A172 (cell line): ENCODE measurements at places on chromosomes 4 and X. TPM values are rescaled to one million over a fixed set of nuclear protein-coding genes. Genes with fewer than 3 reads are reported as not detected.
A peak's percentile ranks its signal among the peaks of the same experiment; 100 is the strongest.

GRCh38 chr4:112453321-112453720 lies 62.7 kb downstream of the NEUROG2 start:
- DNase-seq: no peak

- no peak for DNase-seq
Measured at GRCh38 chrX:136622568-136622967, 25.4 kb upstream of the CD40LG start.

DNA sequence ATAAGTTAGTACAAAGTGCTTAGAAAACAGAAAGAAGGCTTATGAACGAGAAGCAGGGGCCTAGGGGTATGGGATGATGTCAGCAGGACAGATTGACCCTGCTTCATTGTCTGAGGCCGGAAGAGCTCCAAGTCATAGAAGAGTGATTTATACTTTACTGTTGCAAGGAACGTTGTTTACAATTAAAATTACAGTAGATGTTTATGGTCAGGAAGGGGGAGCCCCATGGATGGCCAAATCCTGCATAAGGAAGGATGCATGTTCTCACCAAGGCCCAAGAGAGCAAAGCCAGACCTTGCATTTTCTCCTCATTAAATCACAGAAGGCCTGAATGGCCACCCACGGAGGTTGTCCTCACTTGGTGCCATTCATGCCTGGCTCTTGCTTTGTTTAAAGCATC lies 115.3 kb downstream of the LDB2 start:
- DNase-seq: no peak

DNA sequence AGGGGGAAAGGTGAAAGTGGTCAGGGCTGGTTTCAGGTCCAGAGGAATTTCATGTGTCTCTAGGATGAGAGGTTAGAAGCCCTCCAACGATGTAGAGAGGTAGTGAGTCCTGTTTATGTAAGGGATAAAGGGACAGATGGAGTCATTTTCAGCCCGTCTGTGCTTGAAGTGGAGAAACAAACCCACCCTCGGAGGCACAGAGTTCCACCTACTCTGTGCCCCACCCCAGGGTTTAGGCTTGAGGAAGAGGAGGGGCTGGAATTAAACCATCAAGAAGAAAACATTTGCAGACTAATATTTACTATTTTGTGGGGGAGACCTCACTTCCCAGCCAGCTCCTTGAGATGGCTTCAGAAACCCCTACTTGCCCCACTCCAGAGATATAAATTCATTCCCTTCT lies 868 bp upstream of the GNL3L start:
- DNase-seq: peak; percentile 0

DNA sequence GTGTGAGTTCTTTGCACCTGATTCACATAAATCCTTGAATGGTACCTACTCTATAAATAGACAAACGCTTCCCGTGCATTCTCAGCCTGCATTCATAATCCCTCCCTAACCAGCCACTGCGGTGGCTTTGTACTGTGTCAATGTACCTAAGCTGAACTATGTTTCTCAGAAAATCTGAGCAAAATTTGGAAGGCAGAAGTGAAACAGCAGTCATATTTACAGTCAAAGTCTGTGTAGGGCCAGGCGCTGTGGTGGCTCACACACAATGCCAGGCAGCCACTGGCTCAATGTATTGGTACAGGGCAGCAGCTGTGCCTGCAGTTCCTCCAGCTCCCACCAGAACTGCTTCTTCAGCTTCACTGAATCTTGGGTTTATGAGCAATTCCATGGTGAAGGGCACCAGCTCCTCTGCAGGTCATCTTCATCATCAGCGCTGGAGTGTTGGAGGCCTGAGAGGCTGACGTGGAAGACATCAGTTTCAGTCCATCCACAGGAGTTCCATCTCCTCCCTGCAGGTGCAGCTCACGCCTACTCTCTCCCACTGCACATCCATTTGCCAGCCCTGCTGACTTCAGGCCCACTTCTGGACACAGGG lies 32.3 kb upstream of the IRF2 start:
- DNase-seq: peak; percentile 13

GRCh38 chr4:98937986-98938720 lies 9.2 kb upstream of the EIF4E start:
- DNase-seq: no peak

DNA sequence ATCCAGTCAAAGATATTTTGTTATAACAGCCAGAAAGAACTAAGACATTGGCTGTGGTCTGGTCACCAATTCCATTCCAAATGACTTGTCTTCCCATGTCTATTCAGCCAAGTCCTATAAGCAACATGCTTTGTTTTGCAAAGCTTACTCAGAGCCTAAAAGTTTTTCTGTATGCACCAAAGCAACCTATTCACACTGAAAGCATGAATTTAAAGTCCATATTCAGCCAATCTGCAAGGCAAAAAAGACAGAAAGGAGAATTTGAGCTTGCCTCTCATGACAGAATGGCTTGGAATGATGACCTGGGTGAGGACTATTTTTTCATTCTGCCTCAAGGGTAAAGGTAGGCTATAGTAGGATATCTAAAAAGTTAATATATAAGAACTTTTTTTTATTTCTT lies 323.2 kb upstream of the NOCT start:
- DNase-seq: no peak

GRCh38 chr4:182272151-182272550 lies 28.9 kb downstream of the TENM3 start:
- DNase-seq: no peak

DNA sequence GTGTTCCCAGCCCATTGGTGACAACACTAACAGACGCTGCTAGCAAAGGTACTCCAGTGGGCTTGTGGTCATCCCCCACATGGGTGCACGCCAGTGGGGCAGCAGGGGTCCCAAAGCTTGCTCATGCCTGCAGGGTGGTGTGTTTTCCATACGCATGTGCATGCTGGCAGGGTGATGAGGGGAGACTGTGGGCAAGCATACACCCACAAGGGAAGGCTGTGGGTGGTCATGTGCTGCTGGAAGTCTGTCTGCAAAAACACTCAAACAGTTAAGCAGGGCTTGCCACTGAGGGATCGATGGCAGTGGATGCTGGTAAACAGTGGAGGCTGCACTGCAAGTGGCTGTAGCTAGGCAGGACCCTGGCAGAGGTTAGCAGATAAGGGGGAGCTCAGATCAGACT lies 79.9 kb downstream of the FAAH2 start:
- DNase-seq: no peak

- DNase-seq: peak; percentile 3
Measured at GRCh38 chrX:135973025-135973547, 702 bp downstream of the MMGT1 start.

DNA sequence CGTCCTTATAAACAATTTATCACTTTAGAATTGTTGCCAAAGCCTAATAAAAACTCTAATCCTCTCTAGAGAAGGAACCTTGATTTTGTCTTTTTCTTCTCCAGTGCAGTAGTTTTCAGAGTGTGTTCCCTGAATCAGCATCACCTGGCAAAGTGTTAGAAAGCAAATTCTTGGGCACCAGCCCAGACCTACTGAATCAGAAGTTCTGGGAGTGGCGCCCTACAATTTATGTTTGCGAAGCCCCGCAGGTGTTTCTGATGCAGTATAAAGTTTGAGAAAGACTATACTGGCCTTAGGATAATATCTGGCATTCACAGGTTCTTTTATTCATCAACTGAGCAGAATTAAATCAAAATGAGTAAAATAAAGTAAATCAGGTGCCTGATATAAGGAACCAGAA lies 645.8 kb upstream of the ATOH1 start:
- DNase-seq: no peak

DNA sequence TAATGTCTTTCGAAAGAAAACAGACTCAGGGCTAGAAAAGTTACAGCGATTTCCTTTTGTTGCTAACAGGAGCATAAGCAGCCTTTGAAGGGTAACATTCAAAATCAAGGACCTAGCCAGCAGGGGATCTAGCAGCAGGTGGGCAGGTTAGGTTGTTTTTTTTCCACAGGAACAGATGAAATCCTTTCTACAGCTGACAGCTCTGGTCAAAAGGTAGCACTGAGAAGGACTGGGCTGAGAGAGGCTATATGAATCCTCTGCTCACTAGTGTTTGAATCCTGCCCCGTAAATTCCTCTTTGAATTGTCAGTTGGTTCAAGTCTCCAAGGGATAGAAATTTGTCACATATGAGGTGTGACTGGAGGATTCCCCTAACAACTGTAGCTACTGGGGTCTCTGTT lies 188.2 kb downstream of the SH2D1A start:
- no peak for DNase-seq

DNA sequence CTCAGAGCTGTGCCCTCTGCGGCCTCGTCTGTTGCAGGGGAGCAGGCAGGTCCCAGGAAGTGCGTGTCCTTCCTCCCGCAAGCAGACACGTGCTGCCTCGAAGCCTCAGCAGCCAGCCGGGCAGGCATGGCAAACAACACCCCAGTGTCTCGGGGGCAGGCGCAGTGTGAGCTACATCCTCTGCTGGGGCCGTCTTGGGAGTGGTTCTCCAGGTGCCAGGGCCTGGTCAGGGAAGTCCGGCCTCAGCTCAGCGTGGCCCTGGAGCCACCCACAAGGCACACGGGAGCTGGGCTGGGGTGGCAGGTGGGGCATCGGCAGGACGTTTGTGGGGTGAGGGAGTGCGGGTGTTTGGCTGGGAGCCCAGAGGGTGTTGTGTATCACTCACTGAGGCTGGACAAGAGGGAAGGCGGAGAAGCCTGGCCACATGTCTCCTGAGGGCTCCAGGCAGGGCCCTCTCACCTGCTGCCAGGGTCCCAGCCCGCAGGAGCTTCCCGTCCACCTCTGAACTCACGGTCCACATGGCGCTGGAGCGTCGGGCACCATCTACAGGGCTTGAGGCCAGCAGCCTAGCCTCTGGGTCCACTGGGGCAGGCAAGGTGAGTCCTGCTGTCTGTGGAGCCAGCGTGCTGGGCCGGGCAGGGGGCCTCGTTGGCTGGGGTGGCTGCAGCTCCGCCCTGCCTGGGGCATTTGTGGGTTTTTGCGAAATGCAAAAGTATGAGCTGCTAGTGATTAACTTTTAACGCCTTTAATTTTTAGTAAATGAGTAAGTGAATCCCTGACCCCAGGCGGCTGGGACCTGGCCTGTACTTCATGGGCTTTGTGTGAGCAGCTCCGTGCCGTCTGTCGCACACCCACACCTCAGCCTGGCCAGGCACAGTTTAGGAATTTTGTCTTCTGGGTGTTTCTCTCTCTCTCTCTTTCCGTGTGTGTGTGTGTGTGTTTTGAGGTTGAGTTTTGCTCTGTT lies 17.3 kb upstream of the UVSSA start:
- peak; percentile 69 for DNase-seq

- DNase-seq: no peak
Measured at GRCh38 chr4:85938062-85938461, 421.8 kb downstream of the MAPK10 start.

GRCh38 chrX:129779747-129780146 lies at the start of gene SASH3:
Gene SASH3 (plus strand): TSS chrX:129779949. CDS start chrX:129780098, 149 bp downstream.
- no peak for DNase-seq

- DNase-seq: no peak
Measured at GRCh38 chrX:70535198-70535597, 90.6 kb downstream of the DLG3 start.

- no peak for DNase-seq
Measured at GRCh38 chr4:13427599-13428325, 56.4 kb downstream of the RAB28 start.

- DNase-seq: peak; percentile 6
Measured at GRCh38 chr4:170978990-170979389, 834.2 kb upstream of the GALNTL6 start.

GRCh38 chr4:5827108-5828004 lies 65.5 kb downstream of the CRMP1 start:
- DNase-seq: no peak

DNA sequence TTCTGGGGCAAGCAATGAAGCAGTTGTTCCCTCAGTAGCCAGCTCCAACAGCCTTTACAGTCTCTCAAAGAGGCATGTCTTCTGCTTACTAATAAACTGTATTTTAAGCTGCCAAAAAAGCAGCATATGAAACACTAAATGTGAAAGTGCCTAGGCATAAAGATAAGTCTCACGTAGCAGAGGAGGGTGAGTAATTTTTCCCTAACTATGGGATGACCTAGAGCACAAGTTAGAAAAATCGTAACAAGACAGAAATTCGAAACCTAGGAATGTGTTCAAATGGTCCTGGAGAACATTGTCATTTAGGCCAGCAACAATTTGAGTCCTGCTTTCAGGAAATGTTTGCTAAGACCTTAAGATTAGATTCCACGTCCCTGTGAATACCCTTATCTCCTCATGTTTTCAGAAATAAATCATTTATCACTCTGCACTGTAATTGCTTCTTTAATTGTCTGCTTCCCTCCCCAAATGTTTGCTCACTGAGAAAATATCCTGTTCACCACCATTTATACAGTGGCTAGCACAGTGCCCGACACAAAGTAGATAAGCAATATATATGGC lies 222.2 kb downstream of the KCNIP4 start:
- no peak for DNase-seq

DNA sequence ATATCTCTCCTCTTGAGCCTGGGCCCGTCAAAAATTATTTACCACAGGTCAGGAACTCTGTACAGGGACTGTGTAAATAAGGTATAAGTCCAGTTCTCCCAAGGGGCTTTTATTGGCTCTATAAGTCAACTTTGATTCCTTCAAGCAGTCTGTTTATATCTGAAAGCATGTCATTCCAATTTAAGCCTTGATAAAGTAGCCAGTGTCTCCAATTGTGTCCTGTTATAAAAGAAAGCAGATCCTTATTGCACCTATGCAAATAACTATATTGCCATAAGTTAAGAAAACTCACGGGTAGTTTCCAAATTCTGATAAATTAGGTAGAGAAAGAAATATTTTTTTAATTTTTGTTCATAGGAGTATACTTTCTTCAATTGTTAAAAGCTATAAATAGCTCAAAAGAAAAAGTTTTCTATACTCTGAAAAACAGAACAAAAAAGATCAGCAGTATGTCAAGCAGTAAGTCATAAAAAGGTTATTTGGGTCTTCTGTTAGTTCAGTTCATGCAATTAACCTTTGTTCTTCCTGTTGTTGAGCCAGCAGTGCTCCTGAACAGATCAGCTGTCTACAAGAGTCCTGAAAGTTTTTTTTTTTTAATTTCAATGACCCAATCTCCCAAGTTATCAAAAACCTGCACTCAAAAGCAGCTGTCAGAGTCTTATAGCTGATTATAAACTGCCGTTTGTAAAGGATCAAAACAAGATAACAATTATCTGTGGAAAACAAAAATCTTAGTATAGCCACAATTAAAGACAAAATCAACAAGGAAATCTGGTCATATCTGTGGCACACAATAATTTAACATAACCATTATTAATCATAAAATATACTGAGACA lies 178.4 kb upstream of the GALNT7 start:
- DNase-seq: no peak

- DNase-seq: no peak
Measured at GRCh38 chrX:54496517-54496852, 451 bp upstream of the FGD1 start.

GRCh38 chrX:48720577-48721250 lies 24.2 kb downstream of the SUV39H1 start:
- DNase-seq: no peak

The CTAG1B gene
- not detected in 2 replicates for total RNA-seq

The FGFBP1 gene
- total RNA-seq: 0.31 TPM in 1 of 2 replicates, not detected in the other

The ARHGAP24 gene
- total RNA-seq: 1.3 and 2.6 TPM in 2 replicates

The F9 gene
- not detected in 2 replicates for total RNA-seq

The CAPN6 gene
- total RNA-seq: 0.19 TPM in 1 of 2 replicates, not detected in the other

The OTC gene
- total RNA-seq: not detected in 2 replicates

The DOK7 gene
- 17.9 and 21.4 TPM in 2 replicates for total RNA-seq

The GATA1 gene
- total RNA-seq: not detected in 2 replicates

The GPR82 gene
- not detected in 2 replicates for total RNA-seq

The NMU gene
- 38.9 and 55.0 TPM in 2 replicates for total RNA-seq

The INPP4B gene
- 31.8 and 42.4 TPM in 2 replicates for total RNA-seq

The DGAT2L6 gene
- not detected in 2 replicates for total RNA-seq
